Stimulated activated CD4-positive, alpha-beta T cell treated with anti-CD3 and anti-CD28 coated beads, Interleukin-2, amount 100 ng/mL, for 4 hours (primary cell): ENCODE measurements at places on chromosomes 6 and 20.

- no peak for DNase-seq
These were observed 48.2 kb downstream of the TSHZ2 start for GRCh38 chr20:53020376-53020775.

DNA sequence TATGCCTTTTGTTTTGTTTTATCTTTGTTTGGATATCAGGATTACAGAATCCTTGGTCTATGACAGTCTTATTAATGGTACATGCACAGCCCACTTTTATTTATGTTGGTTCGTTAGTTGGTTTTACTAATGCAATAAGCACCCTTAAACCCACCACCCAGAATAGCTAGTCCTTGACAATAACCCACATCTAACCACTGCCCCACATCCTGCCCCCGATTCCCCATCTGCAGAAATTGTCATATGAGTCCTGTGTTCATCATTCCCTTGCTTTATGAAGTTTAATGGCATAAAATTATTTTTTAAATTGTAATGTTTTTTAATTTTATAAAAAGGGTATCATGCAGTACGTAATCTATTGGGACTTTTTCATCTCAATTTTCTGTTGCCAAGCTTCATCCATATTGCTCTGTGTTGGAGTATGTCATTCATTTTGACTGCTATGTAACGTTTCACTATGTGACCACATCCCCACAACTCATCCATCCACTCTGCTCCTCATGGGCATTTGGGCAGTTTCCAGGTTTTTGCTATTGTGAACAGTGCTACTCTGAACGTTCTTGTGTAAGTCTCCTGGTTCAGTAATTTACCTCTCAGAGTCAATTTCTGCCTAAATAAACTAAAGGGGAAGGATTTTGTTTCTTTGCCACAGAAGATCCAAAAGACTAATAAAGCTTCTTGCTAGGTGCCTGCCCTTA, 150.4 kb downstream of the MRPL14 start:
- DNase-seq, result no peak

- DNase-seq, result no peak
These were observed 9.3 kb downstream of the SERAC1 start for GRCh38 chr6:158158748-158159147.

DNA sequence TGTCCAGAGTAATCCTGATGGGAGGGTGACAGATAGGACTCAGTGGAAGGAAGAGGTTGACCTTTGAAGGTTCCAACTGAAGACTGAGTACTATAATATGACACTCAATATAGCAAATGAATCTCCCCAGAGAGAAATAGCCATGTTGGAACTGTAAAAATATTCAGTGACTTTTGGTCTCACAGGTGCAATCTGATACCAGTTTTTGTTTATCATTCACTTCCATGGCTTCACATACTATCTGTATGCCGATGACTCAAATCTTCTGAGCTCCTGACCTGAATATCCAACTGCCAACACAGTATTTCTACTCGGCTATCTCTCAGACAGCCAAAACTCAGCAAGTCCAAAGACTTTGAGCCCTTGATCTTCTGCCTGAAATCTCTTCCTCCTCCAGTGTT, 21.8 kb upstream of the PKHD1 start:
- no peak for DNase-seq

GRCh38 chr20:20102716-20103258, 50.5 kb downstream of the CFAP61 start:
- no peak for DNase-seq

- peak; percentile 1 for DNase-seq
These were observed 39.6 kb downstream of the SLC23A2 start for GRCh38 chr20:4961746-4962145.

- no peak for DNase-seq
These were observed 98.7 kb downstream of the PLEKHG1 start for GRCh38 chr6:150698391-150698790.

DNA sequence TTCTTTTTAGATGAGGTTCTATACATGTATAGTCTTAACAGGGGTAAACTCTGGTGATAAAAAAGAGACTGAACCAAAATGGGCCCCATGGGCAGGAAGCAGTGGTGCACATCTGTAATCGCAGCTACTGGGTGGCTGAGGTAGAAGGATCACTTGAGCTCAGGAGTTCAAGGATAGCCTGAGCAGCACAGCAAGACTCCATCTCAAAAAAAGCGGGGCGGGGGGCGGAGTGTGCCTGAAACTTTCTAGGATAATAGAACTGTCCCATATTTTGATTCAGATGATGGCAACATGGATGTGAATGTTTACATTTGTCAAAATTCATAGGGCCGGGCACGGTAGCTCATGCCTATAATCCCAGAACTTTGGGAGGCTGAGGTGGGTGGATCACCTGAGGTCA, 48.8 kb upstream of the TAF8 start:
- no peak for DNase-seq

DNA sequence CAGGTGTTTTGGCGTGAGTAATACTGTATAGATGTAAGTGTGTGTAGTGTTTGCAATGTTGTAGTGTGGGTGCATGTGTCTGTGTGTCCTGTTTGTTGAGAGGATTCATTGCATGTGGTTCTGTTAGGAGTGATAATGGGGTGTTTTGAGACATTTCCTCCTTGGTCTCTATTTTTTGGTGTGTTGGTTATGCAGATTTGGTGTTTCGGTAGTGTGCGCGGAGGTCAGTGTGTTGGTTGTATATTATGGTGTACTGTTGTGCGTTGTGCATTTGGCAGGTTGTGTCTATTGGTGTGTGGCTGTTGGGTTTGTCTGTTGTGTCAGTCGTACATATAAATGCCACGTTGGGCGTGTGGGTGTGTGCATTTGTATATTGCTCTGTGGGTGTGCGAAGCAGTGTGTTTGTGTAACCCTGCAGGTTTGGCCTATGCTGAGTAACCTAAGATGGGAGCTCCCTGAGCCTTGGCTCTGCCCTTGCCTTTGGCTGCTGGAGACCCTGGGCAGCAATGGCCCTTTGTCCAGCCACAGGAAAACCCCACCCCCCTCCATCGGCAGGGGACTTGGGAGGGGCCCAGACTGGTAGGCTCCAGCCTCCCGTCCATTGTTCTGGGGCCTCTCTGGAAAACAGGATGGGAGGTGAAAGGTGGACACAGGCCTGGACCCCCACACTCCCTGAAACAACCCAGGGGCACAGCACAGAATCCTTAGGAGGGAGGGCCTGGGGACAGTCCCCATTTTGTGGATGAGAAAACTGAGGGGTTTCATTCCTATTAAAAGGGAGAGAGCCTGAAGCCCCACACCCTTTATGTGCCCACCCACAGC, 10.3 kb upstream of the ID1 start:
- no peak for DNase-seq

GRCh38 chr6:70547905-70548304, 18.8 kb upstream of the SDHAF4 start:
- no peak for DNase-seq

DNA sequence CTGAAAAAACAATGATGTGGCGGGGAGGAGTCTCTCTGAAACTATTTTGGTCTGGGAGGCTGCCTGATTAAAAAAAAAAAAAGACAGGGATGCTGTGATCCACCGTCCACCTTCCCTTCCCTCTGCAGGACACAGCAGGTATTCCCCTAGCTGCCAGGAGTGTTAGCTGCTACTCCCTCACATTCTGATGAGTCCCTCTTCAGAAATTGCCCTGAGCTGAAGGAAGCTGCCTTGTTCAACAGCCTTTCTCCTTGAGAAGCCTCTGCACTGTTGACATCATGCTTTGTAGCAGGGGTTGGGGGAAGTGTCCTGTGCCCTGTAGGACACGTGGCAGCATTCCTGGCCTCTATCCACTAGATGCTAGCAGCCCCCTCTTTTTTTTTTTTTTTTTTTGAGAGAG, 71.7 kb upstream of the ZMYND8 start:
- DNase-seq, result no peak

GRCh38 chr6:11243861-11244260, 11.4 kb upstream of the NEDD9 start:
- no peak for DNase-seq

DNA sequence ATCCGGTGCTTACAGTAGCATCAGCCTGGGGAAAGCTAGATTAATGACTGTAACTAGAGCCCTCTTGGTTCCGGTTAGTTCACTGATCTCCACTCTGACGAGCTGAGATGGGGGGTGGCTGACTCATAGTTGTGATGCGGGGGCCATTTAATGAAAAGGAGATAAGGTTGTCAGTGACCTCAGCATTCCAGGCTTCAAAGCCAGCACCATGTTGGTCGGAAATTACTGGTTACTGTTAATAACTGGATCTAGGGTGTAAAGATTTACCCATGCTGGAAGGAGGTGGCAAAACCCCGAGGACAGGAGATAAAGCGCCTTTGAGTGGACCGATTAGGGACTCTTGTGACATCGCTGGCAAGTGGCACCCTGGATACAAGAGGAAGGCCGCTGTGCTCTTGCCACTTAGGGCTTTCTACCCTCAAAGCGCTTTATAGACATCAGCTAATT, 21.1 kb downstream of the FOXC1 start:
- DNase-seq, result no peak

DNA sequence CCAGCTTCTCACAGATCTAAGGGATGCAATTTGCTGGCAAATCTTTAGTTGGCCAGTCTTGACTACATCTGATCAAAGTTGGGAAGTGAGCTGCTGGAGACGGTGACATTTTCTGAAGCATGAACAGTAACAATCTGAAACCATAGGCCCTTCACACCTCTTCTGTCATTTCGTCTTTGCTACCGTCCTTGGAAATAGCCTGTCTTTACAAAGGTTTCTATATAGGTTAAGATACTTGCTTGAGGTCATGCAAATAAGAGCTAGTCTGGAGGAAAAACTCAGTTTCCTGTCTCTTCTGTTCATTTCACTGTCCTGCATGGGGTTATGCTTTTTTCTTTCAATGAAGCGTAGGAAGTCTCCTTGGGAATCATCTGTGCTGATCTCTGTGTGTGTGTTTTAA, 55.6 kb downstream of the CARMIL1 start:
- DNase-seq, result no peak

DNA sequence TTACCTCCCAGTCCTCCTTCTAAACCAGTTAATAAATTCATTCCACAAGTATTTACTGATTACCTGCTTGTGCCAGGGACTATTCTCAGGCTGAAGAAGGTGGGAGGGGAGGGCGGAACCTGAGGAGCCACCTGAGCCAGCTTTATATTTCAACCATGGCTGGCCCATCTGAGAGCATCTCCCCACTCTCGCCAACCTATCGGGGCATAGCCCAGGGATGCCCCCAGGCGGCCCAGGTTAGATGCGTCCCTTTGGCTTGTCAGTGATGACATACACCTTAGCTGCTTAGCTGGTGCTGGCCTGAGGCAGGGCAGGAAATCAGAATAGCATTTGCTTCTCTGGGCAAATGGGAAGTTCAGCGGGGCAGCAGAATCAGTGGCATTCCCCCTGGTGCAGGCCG, 4.9 kb upstream of the AAR2 start:
- DNase-seq, result no peak

- DNase-seq, result peak; percentile 16
These were observed 74.7 kb upstream of the NOX3 start for GRCh38 chr6:155530219-155530834.

DNA sequence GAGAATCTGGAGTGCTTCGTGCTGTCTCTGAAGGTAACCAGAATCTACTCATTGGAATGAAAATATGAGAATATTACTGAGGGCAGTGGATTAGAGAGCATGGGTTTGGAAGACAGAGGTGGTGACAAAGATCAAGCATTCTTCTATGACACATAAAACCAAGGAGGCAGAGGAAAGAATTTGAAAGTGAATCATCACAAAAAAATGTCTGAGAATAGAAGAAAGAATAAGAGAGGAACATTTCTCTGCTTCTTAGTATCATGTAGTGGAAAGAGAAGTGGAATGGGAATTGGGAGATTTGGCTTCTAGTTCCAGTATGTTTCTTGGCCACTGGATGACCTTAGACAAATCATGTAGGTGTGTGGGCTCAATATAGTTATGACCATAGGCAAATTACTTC, 474.0 kb downstream of the TFAP2B start:
- no peak for DNase-seq

DNA sequence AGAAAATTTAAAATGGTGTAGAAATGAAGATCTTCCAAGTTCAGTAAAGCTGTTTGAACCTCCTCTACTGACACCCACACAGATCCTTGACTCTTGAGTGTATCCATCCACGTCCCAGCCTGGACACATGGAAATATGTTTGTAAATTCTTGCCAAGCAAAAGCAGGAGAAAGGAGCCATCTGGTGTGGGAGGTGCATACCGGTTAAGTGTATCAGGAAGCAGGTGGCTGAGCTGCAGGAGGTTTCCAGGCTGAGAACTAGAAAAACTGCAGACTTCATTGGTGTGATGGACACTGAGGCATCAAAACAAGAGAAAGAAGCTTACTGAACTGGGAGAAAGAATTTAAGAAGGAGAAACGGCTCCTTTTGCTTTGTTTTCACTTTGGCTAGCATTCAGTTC, 229.9 kb upstream of the GRIK2 start:
- no peak for DNase-seq

DNA sequence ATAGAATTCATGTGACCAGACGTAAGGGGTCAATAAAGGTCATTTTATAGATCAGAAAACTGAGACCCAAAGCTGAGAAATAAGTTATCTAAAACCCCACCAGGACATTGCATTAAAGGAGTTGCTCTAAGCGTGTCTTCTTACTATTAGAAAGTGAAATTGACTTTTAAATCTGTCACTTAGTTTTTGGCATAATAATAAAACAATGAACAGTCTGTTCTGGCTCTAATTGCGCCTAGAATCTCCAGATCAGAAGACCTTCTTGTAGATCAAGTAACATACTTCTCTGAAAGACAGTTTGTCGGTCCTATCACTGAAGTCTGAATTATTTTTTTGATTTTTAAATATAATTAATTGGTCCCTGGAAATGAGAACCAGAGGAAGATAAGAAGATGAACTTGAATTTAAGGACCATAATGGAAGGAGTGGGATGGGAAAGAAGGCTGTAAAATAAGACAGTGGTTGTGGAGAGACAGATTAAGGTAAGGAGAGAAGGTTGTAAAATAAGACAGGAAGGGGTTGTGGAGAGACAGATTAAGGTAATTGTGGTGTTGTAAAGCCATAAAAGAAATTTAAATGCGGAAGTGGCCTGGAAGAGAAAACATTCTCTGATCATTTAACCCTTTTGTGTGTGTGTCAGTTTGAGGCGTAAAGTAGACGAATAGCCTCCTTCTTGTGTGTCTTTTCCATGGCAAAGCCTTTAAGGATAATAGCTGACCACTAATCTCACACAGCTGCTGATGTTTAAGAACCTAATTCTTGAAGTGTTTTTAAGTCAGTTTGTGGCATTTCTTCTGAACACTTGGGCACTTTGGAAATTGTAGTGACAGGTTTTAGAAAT, 20.1 kb downstream of the TOP1 start:
- no peak for DNase-seq

- no peak for DNase-seq
These were observed 1.1 kb downstream of the RGS17 start for GRCh38 chr6:153129873-153130514.

DNA sequence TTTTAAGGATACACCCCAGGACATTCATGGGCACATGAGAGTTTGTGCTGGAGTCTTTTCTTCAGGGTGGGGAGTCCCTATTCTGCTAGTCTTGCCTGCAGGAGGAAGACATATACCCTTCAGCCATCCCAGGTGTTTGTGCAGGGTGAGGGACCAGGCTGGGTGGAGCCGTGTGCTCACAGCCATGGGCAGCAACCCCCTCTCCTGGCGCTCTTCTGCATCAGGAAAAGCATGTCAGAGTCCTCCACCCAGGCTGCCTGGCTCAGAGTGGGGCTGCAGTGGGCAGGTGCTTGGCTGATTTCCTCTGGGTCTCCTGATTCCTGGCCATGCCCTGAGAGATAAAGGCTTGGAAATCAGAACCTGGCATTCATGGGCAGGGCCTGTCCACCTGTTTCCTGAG, 22.7 kb upstream of the MLN start:
- DNase-seq, result no peak
